ENCODE measurements at places on chromosomes 12 and 14.

- no peak for DNase-seq
These were observed 66.3 kb downstream of the VRK1 start for GRCh38 chr14:96863327-96863985.

DNA sequence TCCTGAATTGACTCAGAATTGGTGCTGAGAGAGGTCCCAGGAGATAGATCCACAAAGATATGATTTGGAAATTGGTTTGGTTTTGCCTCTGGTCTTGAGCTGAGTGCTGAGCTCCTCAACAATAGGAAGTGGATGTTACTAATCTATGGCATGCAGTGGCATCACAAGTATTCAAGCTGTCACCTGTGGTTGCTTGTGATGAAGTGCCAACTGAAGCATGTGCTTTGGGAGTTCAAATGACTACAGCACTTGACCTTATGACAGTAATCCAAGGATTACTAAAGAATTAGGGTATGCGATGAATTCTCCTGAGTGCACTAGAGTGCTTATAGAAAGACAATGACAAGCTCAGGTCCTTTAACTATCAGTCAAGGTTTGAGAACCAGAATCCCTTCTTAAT is 406.2 kb downstream of the NOVA1 start:
- DNase-seq, result no peak

DNA sequence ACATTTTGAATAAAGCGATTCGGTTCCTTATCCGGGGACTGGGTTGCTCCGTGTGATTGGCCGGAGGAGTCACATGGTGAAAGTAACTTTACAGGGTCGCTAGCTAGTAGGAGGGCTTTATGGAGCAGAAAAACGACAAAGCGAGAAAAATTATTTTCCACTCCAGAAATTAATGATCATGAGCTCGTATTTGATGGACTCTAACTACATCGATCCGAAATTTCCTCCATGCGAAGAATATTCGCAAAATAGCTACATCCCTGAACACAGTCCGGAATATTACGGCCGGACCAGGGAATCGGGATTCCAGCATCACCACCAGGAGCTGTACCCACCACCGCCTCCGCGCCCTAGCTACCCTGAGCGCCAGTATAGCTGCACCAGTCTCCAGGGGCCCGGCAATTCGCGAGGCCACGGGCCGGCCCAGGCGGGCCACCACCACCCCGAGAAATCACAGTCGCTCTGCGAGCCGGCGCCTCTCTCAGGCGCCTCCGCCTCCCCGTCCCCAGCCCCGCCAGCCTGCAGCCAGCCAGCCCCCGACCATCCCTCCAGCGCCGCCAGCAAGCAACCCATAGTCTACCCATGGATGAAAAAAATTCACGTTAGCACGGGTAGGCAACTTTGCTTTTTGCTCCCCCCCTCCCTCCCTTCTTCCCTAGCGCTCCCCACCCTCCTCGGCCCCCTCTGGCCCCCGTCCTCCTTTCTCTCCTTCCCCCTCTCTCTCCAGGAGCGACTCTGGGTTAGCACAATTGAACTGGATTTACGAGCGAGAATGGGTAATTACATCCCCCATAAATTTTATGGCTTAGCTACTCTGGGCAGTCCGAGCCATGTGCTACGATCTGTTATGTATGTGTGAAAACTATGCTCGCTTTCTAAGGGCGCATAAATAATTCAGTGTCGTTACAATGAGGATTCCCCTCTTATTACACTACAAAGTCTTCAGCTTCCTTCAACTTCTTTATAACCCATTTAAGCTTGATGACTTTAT is at the start of gene HOXC4:
HOXC4 (plus strand) TSS at position 85 of the 991 bp plus-strand sequence; CDS start at position 173, 88 bp downstream.
- peak; percentile 56 for DNase-seq

GRCh38 chr12:252636-253035 is 10.0 kb downstream of the SLC6A13 start:
- DNase-seq, result peak; percentile 67

DNA sequence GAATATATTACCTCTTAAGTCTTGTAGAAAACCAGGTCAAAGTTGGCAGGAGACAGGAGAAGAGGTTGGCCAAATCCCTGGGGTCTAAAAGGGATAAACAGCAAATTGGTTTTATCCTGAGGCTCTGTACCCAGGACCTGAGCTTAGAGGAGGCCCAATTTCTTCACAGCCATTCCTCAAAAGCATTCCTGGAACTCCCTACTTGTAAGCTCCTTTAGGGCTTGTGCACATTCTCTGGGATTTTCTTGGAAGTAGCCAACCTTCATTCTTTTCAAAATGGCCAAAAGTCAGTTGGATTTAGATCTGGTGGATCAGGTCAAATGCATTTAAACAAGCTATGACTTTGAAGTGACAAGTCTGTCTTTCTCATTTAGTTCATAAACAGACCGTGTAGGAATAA is 152.1 kb upstream of the PLXNC1 start:
- DNase-seq, result no peak

- DNase-seq, result no peak
These were observed 185.6 kb upstream of the AMIGO2 start for GRCh38 chr12:47265391-47265790.

GRCh38 chr12:74963867-74964331 is 245.7 kb downstream of the KCNC2 start:
- DNase-seq, result peak; percentile 19

DNA sequence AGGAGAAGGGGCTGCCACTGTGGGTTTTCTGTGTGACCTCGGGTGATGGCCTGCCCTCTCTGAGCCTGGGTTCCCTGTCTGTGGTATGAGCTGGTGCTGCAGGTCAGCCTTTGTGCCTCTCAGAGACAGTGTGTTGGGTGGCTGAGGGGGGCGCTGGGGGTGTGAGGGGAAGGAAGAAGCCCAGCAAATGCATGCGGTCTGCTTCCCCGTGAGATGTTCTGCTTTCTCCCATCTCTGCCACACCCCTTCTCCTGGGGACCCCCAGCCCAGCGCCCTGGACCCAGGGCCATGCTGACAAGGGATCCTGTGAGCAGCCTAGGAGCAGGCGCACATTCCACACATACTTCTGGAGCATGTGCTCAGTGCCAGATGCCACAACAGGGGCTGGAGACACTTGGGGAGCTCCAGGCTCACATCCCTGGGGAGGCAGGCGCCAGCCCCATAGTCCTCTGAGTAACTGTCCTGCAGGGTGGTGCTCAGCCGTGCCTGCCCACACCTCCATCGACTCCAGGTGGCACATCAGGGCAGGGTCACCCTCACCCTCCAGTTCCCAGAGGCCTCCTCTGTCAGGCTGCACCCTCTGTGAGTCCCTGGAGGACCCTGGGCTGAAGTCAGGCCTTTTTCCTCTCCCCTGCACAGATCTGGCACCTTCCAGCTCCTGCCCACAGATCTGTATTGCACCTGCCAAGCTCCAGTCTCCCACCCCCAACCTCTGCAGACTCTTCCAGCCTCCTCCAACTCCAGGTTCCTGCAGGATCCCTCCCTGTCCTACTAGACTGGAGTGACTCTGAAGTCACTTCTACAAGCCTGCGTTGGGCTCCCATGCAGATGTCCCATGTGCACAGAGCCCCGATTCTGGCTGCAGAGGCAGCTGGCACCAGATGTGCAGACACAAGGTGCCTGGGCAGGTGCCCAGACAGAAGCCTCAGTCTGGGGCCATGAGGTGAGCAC is 205.6 kb downstream of the KIF26A start:
- no peak for DNase-seq

GRCh38 chr14:73295198-73295796 is 58.0 kb downstream of the PAPLN start:
- DNase-seq, result peak; percentile 57

DNA sequence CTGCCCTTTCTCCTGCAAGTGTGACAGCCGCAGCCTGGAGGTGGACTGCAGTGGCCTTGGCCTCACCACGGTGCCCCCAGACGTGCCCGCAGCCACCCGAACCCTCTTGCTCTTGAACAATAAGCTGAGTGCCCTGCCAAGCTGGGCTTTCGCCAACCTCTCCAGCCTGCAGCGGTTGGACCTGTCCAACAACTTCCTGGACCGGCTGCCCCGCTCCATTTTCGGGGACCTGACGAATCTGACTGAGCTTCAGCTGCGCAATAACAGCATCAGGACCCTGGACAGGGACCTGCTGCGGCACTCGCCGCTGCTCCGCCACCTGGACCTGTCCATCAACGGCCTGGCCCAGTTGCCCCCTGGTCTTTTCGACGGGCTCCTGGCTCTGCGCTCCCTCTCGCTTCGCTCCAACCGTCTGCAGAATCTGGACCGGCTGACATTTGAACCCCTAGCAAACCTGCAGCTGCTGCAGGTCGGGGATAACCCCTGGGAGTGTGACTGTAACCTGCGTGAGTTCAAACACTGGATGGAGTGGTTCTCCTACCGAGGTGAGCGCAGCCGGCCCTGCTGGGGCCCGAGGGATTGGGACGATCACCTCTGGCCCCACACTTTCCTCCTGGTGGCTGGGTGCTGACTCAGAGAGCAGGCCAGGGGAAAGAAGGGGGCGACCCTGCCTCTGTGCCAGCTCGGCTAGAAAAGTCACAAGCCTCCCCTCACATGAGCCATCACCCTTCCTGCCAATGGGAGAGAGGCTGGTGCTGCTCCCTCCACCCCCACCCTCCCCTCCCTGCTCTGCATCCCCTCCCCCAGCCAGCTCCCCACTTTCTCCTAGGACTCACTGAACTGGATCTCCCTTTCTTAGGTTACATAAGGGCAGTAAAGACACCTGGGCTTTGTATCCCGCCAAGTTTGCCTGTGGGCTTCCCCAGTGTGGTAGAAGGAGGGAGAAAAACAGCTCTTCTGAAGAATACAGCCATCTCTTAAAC is 10.9 kb downstream of the LRTM2 start:
- DNase-seq, result peak; percentile 81

DNA sequence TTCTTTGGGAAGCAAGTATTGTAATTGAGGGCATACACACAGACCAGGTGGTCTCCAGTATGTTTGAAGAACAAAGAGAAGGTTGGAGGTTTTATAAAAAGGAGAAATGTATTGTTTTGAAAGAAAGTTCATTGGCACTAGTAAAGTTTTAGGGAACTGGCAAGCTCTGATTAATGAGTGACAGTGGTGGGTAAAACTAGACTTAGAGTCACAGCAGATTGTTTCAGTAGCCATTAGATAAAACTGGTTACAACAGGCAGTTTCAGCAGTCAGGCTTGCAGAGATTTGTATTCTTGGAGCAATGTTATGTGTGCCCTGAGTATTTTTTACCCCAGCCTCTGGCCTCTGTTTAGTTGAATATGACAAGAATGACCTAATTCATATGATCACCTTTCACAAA is 49.1 kb upstream of the ARID2 start:
- DNase-seq, result no peak

GRCh38 chr14:99726538-99727095 is 42.5 kb downstream of the CYP46A1 start:
- no peak for DNase-seq

- no peak for DNase-seq
These were observed 40.4 kb upstream of the NCOR2 start for GRCh38 chr12:124607681-124608425.

DNA sequence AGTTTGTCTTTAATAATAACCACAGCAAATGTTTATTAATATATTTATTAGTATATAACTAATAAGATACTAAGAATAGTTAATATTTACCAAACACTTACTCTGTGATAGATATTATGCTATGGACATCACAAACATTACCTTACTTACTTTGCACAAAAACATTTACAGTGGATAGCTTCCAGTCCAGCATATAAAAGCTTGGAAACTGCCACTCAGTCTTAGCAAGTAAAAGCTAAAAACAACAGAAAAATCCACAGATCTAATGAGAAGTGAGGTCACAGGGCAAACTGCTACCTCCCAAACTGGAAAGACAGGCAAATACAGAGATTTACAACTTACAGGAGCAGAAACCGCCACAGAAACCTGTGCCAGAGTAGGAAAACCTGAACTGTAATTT is 99.8 kb downstream of the METTL25 start:
- no peak for DNase-seq

All from ACHN (cell line).